ENCODE measurements at places on chromosomes 11 and 22.

DNA sequence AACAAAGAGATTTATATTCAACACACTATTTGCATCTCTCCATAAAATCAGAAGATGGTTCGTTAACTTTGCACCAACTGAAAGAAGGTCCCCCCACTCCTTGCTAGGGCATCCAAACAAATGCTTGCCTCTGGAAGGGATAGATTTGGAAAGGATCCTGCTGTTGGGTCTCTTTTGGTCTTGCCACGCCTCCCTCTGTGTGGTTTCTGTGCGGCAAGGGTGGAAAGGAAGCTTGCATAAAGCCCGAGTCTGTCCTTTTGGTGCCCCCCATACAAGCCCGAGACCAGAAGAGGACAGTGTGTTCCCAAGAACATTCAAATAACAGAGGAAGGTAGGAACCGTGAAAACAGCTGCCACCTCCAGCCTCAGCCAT is 15.1 kb downstream of the SCGB1A1 start:
- no peak for DNase-seq

DNA sequence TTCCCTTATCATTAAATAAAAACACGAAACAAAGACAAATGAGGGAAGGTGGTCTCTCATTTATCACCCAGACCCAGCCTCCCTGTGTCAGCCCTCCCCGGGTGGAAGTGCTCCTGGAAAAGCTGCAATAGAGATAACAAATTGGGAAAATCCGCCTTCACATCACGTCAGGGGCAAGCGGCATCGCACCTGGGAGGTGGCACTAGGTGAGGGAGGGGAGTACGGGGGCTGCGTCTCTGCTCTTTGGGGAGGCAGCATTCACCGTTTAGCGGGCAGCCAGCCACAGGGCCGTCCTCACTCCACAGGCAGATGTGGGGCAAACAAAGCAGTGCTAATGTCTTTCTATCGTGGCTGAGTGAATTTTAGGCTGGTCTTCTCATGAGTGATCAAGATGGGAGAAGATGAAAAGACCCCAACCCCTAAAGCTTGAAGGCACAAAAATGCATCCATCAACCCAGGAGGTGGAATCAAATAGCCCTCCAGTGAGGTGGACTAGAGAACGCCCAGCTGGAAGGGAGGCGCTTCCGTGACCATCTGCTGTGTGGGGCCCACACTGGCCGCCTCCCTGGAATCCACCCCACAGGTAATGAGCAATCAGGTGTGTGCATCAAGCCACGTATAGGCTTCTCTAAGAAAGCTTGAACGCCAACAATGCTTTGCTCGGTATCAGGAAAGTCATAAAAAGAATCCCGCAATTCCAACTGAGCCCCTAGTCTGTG is 629.5 kb downstream of the BRD1 start:
- DNase-seq, result no peak

DNA sequence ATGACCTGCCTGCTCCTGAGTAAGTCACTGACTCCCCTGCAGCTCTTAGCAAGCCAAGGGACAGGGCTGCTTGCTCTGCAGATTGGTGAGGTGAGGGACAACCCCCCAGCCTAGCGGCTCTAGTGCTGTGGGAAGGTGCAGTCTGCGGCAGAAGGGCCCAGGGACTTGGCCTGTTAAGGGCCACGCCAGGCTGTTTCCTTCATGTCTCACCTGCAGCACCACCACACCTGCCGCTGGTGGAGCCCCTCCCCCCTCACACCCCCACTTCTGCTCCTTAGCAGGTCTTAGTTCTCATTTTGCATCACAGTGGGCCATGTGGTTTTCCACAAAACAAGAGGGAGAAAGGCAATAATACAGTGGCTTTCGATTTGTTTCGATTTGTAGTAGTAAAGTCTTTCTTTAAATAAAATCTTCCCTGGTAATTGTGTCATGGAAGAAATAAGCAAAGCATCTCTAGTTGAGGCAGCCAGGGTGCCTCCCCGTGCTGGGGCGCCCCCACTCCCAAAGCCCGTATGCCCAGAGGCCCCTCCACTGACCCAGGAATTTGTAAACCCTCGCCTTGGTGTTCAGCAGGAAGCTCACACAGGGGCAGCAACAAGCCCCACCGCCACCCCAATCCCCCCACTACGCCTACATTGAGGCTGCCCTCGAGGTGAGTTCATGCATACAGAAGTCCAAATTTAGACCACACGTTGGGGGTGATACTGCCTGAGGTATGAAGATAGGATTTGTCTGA is 86.5 kb upstream of the CLDN5 start:
- DNase-seq, result no peak

DNA sequence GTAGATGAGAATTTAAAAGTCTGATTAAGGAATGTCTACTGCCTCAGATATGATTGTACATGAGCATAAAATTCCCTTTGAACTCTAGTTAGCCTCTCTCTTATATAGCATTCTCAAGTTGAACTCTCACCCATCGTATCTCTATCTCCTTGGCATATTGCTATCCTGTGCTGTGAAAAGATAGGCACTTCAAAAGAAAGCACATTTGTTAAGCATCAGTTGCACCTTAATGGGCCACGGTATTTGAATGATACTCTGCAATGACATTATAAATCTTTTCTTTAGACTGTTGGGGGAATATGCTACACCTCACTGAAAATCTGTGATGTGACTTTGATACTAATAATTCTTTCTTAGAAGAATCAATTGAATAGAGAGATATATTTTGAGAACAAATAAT is 570.7 kb downstream of the JRKL start:
- DNase-seq, result no peak
